ENCODE measurements at places on chromosomes 3 and 15. TPM values are rescaled to one million over a fixed set of nuclear protein-coding genes. Genes with fewer than 3 reads are reported as not detected.

DNA sequence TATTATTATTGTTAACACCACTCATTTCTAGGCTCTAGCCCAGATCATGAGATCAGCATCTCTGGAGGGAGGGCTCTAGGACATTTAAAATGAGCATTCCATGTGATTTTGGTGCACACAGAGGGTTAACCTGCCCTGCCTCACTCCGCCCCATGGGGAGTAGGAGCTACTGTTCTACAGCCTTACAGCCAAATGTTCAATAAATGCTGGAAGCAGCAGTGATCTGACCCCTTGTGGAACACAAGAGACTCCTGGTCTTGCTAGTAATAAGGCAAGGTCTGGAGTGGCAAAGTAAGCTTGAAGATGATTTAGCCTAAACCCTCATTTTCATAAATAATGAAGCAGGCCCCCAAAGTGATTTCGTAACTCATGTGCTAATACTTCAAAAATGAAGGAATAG, 166.4 kb upstream of the EOMES start:
- DNase-seq = no peak

Gene EPHB1
- total RNA-seq = 16.7 TPM

Gene CSPG4
- 4.5 TPM for total RNA-seq

Gene PIGX
- total RNA-seq = 59.9 TPM

Gene STRIT1
- total RNA-seq = 0.82 TPM

DNA sequence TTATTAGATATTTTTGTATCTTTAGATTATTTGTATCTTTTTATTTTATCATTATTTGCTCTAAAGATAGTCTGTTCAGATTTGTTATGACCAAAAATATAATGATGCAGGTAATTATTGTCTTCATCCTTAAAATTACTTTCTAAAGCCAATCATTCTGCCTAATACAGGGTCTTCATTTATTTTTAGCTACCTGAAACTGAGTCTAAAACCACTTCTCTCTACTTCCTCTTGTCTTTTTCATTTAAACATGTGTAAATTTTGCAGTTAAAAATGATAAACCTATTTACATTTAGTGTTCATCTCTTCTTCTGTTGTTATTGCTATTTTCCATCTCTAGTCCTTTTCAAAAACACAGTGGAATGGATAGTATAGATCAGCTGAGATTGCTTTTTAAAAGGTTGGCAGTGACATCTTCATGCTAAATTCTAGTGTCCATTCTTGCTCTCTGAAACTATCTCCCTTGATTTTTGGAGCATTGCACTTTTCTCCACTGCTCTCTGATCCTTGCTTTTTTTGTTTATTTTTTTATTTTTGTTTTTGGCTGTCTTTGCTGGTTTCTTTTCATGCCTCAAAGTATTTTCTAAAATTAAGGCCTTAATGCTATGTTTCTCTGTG, 91.8 kb downstream of the UBE2E2 start:
- DNase-seq = no peak

DNA sequence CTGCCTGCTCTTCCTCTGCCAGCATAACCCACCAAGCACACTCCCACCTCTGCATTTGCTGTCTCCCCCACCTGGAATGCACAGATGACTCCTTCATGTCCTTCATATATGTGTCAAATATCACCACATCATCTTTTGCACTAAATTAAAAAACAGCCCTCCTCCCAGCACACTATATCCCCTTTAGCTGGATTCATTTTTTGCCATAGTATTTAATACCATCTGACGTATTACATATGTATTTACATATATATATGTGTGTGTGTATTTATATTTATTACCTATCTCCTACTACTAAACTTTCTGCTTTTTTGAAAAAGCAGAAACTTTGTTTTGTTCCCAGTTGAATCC, 29.4 kb upstream of the UBL7 start:
- no peak for DNase-seq

- DNase-seq = no peak
Measured at GRCh38 chr15:90883526-90883975, 753 bp upstream of the FES start.

GRCh38 chr3:165669504-165669903, 167.7 kb downstream of the BCHE start:
- DNase-seq = no peak

Gene RHOV
- 9.4 TPM for total RNA-seq
